Right ventricle myocardium superior (tissue), 1 donor: ENCODE measurements at places on chromosomes 6 and 20.

DNA sequence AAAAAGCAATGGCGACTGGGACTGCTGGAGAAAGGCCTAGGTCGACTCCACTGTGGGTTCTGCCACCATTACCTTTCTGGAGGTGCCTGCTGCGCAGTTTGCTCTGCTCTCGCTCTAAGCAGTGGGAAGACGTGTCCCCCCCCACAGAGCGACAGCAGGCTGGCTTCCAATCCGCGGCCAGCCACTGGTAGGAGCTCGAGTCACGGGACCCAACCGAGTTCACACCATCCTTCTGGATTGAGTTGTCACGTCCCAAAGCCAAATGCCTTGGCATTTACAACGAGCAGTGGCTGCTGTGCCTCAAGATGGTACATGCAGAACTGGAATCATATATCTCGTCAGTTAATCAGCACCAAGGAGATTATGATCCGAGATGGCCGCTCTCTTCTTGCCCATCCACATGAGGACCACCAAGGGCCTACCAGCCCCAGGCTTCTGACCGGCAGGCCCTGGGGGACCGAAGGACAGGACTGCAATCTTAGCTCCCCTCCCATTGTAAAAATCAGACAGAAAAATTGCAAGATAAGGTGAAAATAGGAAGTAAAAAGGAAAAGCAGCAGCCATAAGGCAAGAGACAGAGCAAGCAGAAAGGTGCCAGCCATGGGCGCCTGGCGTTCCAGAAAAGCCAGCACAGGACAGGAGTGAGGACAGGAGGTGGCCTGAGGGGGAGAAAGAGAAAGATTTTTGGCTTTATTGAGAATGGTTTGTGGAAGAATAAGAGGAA is 74.4 kb downstream of the TRAM2 start:
- DNase-seq = no peak

- DNase-seq = no peak
Observed at GRCh38 chr20:60822699-60823607, 429.1 kb upstream of the CDH4 start.

DNA sequence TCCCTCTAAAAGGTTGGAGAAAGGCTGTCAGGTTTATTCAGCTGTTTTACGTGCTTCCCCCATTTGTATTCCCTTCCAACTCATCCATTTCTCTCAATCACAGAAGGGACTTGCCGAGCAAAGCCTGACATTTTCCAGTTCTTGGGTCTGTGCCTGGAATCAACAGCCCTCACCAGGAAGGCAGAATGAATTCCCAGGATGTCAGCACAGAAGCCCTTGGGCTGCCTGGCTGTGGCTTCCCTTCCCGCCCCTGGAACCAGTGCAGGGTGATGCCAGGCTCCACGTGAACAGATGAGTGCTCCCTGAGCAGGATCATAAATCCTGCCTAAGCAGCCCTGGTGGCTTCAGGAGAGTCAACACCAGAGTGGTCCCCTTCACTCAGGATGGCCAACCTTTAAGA is 86.1 kb upstream of the CD83 start:
- no peak for DNase-seq

- no peak for DNase-seq
Observed at GRCh38 chr20:2700913-2701620, 8.5 kb downstream of the EBF4 start.

DNA sequence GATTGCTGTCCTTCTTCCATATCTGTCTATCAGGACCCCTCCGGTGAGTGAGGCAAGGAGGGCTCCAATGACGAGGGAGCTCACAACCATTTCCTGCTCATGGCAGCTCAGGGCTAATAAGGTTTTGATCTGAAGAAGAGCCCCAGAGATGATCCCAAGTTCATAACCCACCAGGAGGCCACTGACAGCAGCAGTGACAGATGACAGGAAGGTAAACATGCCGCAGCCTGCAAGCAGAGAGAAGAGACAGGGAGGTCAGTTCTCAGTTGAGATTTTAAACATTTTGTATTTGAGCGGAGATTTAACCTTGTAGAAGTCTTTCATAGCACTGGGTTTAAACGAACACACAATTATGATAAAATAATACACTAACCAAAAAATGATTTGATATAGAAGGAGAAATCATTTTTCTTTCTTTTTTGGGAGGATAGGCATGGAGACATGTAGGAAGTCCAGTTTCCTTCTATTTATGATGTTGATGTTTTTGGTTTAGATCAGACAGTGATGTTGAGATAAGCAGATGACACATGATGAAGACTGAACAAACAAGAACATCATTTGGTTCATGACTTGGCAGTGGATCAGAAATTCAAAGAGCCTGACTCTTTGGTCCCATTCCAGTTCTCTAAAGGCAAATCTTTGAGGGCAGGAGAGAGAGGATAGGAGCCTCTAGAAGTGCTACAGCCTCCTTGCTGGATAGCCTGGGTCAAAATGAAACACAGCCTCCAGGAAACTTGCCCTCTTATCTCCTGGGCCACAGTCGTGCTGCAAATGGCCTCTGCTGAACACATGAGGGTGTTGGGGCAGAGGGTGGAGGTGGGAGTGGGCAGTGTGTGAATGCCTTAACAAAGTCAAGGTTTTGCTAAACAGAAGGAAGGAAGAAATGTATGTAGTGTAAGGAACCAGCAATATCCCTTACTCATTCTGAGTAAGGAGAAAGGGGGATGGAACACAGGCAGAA is 22.6 kb downstream of the SLC2A12 start:
- no peak for DNase-seq

- no peak for DNase-seq
Observed at GRCh38 chr6:155062866-155063341, 67.8 kb downstream of the TIAM2 start.

DNA sequence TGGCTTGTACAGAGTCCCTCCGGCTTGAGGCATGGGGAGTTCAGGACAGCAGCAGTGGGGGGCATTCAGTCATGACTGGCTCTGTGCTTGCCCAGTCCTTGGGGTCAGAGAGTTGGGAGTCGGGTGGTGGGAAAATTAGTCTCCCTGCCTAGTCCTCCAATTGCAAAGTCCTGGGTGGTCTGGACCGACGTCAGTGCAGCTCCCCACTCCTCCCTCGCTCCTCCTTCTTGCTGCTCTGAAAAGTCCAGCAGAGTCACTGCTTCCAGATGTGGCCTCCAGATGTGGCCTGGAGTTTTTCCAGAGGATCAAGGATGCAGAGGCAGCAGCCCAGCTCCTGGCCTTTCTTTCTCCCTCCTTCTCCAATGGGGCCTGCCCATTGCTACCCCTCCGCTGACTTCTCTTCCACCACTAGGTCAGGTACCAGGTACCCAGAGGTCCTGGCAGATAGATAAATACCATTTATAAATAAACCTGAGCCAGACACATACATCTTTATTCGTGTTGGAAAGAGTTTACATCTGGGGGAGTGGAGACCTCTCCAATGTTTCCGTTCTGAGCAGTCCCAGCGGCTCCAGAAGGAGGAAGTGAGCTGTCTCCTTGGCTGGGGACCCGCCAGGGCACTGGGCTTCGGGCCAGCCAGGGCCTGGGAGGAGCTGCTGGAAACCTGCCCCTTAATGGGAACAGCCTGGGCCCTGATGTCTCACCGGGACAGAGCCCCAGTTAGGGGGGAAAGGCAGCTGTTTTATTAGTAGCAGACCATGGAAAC is 49.0 kb upstream of the RNF24 start:
- peak; percentile 95 for DNase-seq

DNA sequence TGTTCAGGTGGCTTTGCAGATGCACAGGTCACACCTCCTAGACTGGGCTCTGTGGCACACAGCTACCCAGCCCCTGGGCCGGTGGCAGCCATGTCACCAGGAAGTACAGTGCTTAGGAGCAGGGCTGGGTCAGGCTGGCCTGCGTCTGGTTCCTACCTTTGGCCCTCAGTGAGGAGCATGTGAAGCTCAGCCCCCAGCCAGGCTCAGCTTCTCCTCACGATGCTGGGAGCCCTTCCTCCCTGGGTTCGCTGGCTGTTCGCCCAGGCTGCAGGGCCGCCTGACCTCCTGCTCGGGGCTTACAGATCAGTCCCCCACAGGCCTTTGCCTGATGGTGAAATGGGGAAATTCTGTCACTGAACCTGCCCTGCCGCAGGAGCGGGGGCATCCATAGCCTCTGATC is 23.1 kb downstream of the SPATA2 start:
- DNase-seq = no peak

DNA sequence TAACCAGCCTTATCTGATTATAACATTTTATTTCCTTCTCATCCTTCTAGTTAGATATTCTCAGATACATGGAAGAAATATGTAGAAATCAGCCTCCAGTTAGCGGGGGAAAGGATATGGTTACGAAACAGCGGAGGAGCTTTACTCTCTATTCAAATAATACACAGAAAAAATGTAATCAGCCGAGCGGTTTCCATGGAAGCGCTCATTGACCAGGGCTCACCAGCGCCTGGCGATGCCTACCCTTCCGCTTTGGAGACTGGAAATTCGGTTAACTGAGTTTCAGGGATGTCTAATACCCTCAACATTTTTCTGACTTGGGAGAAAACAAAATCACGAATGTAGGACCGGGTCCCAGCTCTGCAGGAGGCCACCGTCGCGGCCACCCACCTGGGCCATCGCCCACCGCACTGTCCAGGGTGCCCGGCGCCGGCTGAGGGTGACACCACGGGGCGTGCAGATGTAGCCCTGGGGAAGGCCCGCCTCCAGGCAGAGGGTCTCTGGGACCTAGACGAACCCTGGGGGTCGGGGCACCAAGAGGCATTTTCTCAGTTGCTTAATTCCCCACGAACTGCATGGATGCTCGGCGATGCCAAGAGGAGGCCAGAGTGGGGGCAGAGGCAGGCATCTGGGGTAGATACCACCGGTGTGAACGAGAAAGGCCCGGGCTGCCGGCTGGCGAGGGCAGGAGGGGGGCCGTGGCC is 1.7 kb downstream of the PRR18 start:
- DNase-seq = no peak

GRCh38 chr6:10271982-10272381 is 142.9 kb downstream of the TFAP2A start:
- no peak for DNase-seq

- DNase-seq = no peak
Observed at GRCh38 chr6:105317607-105318533, 85.0 kb downstream of the PREP start.

- no peak for DNase-seq
Observed at GRCh38 chr6:48553467-48554189, 442.6 kb upstream of the PTCHD4 start.

GRCh38 chr6:8013763-8014162 is 50.4 kb downstream of the BLOC1S5 start:
- no peak for DNase-seq

DNA sequence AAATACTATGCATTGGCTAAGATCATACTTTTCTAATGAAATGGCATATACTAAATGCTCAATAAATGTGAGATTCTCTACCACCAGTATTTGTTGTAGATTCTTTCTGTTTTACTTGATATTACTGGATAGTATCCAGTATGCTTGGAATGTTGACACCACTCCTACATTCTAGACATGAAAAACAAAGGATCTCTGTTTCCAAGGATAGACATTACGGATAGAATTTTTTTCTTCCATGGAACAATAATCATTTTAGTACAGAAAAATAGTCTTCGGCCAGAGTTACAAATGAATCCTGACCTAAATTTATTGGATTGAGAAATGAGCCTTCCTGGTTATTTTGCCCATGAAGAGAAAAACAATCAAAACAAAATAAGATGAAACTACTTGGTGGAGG is 258.2 kb upstream of the NT5E start:
- no peak for DNase-seq

DNA sequence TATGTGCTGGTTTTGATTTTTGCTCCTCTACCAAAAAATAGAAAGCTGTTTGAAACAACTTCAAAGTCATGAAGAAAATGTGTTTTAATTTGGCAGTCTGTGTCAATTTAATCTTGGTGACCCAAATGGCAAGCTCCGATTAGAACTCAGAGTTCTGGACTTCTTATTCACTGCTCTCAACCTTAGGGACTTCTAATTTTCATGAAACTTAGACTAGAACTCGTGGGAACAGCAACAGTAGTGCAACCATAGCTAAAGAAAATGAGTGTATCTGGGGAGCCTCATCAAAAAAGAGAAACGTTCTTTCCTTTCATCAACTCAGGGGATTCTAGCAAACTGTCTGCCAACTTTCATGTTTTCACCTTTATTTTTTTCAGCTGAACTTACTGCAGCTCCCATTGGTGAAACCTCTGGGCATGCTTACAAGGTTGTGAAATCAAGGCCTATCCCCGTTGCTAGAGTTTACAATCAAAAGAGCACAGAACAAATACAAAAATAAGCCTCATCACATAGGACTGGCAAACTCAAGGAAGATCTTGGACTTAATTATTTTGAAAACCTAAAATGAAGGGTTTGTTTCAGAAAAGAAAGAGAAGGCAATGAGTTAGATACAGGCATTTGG is 114.0 kb upstream of the HSF2 start:
- DNase-seq = no peak

DNA sequence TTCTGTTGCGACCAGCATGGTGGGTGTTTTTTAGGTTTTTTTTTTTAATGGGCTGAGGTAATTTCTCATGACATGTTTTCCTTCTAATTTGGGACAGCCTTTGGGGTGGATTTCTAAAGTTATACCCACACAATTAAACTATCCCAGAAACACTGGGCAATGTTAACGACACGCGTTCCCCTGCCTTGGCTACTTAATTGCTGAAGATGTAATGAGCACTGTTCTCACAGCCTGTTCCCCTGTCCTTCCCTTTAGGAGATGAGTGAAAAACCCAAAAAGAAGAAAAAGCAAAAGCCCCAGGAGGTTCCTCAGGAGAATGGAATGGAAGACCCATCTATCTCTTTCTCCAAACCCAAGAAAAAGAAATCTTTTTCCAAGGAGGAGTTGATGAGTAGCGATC is 5.2 kb downstream of the NOP56 start:
- DNase-seq = no peak

DNA sequence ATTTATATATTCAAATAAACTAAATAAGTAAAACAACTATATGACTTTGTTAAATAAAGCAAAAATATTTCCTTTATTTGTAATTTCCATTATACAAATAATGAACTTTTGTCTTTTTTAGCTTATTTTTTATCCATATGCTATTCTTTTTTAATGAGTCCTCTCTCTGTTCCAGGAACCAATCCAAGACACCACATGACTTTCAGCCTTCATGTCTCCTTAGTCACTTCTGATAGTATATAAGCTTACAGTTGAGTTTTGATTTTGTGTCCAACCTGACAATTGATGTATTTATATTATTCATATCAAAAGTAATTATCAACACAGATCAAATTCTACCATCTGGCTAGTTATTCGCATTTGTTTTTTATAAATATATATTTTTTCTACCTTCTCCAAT is 582.3 kb upstream of the GJE1 start:
- DNase-seq = no peak

DNA sequence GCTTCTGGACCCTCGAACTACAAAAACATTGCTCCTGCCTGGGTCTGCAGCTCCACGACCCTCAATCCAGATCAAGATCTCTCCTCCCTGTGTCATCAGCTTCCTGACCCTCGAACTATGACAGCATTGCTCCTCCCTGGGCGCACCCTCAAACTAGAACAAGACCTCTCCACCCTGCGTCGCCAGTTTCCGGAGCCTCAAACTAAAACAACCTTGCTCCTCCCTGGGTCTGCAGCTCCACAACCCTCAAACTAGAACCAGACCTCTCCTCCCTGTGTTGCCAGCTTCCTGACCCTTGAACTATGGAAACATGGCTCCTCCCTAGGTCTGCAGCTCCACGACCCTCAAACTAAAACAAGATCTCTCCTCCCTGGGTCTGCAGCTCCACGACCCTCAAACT is 339.7 kb upstream of the SULF2 start:
- no peak for DNase-seq

GRCh38 chr6:12260458-12261093 is 29.6 kb upstream of the EDN1 start:
- DNase-seq = no peak

GRCh38 chr6:73233048-73233447 is 7.8 kb upstream of the KHDC1L start:
- no peak for DNase-seq

- DNase-seq = no peak
Observed at GRCh38 chr6:102813489-102814275, 1420.2 kb downstream of the GRIK2 start.
